Vagina (tissue), 2 donors: ENCODE measurements at places on chromosomes 6 and 20.
A peak's percentile ranks its signal among the peaks of the same experiment; 100 is the strongest.

DNA sequence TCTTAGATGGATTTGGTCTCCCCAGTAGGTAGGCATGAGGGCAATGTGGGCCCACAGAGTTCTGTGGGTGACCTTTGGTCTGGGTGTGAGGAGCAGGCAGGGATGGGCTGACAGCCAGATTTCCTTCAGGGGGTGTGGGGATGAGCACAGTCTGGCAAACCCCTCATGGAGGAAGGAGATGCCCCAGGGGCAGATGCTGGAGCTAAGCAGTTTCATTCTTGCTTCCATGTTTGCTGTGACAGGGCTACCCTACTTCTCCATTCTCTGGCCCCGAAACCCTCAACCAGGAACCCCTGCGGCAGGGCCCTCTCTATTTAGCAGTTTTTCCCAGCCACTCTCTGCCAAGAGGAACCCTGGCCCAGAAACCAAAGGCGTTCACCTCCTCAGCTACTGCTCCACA is 40.4 kb downstream of the GCLC start:
- DNase-seq: no peak

DNA sequence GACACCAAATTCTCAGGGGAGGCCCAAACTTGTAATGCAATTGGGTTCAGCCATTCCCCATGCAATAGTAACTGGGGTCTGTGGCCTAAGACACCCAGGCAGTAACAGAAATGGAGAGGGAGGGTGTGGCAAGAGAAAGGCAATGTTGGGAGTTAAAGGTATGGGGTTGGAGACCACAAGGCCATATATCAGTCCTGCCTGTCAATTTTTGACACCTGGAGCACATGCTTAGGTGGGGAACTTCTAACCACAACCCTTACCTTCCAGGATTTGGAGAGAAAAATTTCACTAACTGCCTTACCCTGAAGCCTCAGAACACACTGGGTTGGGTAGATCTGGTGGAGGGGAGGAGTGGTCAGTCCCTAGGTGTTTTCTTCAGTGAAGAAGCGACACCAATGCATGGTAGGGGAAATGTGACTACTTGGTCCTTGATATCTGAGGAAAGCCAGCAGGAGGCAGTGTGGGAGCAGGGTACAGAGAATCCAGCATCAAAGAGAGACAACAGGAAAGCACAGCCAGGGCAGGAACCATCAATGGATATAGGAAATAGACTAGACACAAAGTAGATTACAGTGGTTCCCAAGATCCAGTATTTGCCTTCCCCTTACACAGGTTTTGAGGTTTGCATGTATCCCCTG is 6.8 kb upstream of the USP49 start:
- DNase-seq: no peak

DNA sequence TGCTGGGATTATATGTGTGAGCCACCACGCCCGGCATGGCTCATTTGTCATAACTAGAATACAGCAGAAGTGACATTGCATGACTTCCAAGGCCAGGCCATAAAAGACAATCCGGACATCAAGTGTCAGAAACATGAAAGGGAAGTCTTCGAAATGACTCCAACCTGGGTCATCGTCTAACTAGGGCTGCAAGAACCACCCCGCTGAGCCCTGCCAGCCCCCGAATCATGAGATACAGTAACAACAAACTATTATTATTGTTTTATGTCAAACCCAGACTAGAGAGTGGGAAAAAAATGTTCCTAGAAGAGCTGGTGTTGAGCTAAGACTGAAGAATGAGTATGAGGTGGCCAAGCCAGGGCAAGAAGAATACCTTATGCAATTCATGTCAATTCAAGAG is 59.6 kb downstream of the ZNF217 start:
- DNase-seq: no peak

DNA sequence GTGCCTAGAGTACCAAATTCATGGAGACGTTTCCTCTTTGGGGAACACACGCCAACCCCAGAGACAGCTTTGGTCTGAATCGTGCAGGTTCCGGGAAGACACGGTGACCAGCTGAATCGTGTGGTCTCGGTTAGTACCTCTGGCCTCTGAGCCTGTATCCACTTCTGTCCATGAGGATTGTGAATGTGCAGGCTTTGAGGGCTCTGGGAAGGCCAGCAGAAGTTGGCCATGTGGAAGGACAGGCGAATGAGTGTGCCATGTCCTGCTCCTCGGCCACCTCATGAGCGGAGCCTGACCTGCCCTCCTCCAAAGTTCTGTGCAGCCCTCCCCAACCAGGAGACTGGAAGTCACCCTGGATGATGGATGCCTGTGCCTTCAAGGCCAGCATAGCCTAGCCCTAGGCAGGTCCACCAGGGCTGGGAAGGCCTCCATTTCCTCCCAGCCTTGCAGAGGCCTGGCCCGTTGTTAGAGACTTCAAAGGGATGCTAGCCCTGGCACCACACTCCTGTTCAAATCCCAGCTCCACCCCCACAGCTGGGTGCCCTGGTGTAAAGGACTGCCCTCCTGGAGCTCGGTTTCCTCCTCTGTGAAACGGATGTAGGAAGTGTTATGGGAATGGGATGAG is 1.7 kb upstream of the TMEM74B start:
- no peak for DNase-seq

- DNase-seq: no peak
Observed at GRCh38 chr6:143564484-143565017, 53.0 kb upstream of the FUCA2 start.

DNA sequence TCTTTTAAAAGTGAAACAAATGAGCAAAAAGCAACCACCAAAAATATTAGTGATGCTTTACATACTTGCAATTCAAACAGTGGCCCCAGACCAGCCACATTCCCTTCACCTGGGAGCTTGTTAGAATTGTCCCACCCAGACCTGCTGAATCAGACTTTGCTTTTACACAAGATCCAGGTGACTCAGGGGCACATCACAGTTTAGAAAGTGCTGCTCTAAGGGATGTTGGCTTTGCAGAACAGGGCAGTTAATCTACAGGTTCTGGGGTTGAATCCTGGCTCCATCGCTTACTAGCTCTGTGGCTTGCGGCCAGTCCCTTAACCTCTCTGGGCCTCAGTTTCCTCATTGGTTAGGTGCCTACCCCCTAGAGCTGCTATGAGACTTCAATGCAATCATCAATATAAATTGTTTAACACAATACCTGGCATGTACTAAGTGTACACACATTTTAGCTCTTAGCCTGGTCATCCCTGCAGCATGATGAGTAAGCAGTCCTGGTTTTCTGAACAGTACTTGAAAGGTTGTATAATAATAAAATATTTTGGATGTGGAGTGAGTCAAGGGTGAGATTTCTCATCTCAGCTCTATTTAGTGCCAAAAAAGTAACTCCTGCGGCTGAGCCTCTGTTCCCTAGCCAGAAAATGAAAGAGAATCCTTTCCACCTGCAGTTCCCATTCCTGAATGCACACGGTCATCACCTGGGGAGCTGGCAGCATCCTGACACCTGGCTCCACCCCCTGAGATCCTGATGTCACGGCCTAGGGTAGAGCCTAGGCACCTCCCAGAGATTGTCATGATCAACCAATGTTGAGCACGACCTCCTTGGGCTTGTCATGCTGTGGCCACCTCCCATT is 162.7 kb downstream of the ANKRD60 start:
- peak; percentile 58 for DNase-seq

- DNase-seq: no peak
Observed at GRCh38 chr20:19121463-19121862, 91.0 kb upstream of the SLC24A3 start.

GRCh38 chr6:152450519-152450918 is 186.6 kb downstream of the SYNE1 start:
- DNase-seq: no peak

DNA sequence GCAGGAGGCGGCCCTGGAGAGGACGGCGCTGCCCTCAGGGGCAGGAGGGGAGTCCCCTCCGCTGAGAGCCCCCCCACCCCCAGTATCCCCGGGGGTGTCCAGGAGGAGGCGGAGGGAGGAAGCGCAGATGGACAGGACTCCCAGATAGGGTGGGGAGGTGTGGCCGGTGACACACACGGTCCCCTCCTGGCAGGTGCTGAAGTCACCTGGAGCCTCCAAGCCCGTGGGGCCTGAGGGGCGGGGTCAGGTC is 1.4 kb downstream of the STMN3 start:
- DNase-seq: no peak

GRCh38 chr20:14344746-14345145 is 7.3 kb upstream of the FLRT3 start:
- no peak for DNase-seq

DNA sequence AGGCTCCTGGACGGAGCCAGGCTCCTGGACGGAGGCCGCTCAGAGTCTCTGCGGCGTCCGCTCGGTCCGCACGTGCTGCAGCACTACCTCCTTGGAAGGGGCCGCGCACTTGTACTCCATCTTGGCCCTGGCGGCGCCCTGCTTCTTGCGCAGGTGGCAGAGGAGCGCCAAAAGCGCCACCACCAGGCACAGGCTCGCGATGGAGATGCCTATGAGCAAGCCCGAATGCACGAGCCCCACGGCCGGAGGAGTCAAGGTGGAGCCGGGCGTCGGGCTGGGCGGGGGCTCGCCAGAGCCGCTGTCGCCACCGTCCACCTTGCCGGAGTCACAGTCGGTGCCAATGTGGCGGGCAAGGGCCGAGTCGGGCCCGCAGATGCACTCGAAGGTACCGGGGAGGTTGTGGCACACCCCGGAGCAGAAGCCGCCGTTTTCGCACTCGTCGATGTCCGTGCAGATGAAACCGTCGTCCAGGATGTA is 1.7 kb downstream of the THBD start:
- DNase-seq: no peak

DNA sequence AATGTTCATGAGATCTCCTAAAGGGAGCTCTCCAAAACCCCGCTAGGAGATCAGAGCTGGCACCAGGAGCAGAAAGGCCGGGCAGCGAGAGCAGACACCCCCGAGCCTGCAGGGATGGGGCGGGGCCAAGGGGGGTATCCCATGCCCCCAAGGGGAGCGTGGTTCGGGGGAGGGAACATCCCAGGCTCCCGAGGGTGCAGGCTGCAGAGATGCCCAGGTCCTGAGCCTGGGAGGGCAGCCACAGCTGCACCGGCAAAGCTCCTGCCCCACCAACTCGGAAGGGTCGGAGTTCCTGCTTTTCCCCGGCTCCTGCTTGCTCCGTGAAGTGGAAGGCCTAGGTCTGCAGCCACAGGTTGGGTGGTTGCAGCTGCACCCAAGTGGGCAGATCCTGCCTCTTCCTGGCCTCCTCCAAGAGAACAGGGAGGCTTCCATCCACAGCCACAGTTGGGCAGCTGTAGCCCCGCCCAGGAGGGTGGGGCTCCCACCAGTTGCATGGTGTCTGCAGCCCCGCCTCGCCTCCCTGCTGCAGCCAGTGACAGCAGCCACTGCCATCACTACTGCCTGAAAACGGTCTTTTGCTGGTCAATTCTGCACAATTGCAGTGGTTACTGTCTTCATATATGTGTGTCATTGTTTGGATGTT is 13.4 kb upstream of the GMNN start:
- no peak for DNase-seq

- no peak for DNase-seq
Observed at GRCh38 chr6:158782432-158783166, 36.6 kb downstream of the EZR start.

GRCh38 chr6:133863228-133863627 is 25.7 kb upstream of the TCF21 start:
- DNase-seq: no peak

GRCh38 chr6:4640139-4640538 is 136.1 kb upstream of the CDYL start:
- DNase-seq: no peak

- DNase-seq: no peak
Observed at GRCh38 chr20:62117658-62118057, 4.6 kb upstream of the LSM14B start.

DNA sequence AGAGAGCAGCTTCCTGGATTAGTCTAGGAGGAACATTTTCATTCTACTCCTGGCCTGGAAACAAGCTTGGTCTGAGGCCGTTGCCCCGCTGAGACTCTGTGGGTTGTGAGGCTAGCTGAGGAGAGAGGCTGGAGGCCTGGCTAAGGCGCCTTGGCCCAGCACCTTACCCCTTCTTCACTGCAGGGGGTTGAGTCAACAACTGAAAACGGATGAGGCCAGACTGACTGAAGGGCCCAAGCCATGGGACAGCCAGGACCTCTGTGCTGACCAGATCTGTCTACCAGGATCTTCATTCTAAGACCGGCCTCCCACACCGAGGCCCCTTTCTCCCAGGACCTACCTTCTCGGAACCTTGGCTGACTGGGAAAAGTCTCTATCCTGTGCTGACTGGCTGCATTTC is 3.5 kb upstream of the AVP start:
- no peak for DNase-seq

GRCh38 chr6:93266116-93266817 is 153.1 kb downstream of the EPHA7 start:
- DNase-seq: no peak

- DNase-seq: no peak
Observed at GRCh38 chr6:104789770-104790190, 69.9 kb downstream of the HACE1 start.

- no peak for DNase-seq
Observed at GRCh38 chr20:54132612-54133433, 41.0 kb downstream of the CYP24A1 start.

GRCh38 chr6:24807584-24807983 is 8.9 kb upstream of the ARMH2 start:
- no peak for DNase-seq

- DNase-seq: no peak
Observed at GRCh38 chr20:48406498-48406897, 421.3 kb downstream of the PREX1 start.

DNA sequence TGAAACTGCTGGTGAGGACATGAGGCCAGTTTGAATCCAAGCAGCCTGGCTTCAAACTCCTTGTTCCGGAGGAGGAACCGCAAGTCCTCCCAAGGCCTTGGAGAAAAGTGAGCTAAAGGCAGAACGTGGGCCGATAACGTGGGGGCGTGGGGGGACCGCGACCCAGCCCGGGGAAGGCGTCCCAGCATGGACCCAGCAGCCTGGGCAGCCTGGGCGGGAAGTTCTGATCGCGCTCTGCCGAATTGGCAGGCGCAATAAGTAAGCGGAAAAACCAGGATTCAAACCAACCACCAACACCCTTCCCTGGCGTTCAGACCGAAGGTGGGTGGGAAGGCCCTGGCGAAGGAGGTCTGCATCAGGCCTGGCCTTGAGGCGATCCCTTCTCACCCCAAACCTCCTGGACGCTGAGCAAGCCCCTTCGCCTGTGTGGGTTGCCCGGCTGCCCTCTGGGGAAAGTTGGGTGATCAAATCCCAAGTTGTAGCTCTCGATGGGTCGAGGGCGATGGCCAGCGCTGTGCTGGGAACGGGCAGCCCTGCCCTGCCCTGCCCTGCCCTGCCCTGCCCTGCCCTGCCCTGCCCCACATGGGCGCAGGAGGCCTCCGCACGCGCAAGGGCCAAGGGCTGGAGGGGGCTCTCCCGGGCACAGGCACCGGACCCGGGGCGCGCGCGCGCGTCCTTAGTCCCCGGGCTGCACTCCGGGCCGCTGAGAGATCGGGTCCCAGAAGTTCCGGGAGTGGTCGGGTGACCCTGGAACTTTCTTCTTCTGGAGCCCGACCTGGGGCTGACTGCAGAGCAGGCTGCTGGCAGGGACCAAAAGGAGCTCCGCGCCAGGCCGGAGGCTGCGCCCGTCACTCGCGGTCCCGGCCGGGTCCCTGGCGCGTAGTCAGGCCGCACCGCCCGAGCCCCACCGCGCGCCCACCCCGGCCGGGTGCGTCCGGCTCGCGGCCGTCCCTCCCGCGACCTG is 637 bp upstream of the SLC22A3 start:
- DNase-seq: no peak
